CD4-positive, alpha-beta T cell treated with Interleukin-2 at 100 ng/mL for 4 hours (primary cell): ENCODE measurements at places on chromosomes 13 and 19.

DNA sequence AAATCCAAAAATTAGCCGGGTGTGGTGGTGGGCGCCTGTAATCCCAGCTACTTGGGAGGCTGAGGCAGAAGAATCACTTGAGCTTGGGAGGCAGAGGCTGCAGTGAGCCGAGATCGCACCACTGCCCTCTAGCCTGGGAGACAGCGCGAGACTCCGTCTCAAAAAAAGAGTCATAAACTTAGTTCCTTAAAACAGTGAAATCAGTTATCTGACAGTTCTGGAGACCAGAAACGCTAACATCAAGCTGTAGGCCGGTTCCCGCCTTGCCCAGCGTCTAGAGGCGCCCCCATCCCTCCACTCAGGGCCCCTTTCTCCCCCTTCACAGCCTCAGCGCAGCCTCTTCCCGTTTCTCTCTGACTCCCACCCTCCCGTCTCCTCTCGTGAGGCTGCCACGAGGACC lies 11.9 kb downstream of the ADAT3 start:
- no peak for DNase-seq

DNA sequence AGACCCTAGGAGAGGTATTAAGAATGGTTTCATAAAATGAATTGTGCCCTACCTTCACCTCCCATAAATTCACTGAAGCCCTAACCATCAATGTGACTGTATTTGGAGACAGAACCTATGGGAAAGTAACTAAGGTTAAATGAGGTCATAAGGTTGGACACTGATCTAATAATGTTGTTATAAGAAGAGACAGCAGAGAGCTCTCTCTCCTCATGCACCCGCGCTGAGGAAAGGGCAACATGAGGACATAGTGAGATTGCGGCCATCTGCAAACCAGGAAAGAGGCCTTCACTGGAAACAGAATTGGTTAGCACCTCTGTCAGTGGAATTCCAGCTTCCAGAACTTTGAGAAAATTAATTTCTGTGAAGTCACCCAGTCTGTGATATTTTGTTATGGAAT lies 1396.1 kb upstream of the MIR17HG start:
- no peak for DNase-seq

DNA sequence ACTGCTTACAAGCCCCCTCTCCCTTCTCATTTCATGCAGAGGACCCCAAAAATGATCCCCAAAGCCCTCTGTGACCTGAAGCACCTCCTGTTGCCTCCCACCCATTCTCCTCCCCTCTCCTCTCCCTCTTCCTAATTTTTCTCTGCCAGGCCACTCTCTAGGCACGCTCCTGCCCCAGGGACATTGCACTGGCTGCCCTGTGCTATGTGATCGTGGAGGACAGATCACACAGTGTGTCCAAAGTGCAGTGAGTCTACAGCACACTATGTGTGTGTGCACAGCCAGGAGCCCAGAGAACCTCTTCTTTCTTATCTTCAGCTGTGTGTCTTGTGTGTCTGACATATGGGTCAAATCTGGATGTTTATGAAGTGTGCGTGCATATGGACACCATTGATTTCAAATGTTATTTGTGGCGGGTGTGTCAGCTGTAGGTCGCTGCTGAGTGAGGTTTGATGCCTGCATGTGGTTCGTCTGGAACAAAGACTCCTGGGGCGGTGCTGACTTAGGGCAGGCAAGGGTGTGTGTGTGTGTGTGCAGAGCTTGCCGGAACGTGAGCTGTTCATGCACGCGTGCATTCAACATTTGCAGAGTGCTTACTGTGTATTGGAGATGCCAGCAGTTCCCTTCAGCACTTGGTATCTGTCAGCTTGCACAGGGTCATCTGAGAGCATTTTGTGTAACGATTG lies 2.1 kb upstream of the KLHL26 start:
- peak; percentile 10 for DNase-seq

GRCh38 chr19:18700501-18701249 lies 17.2 kb downstream of the CRTC1 start:
- peak; percentile 61 for DNase-seq

GRCh38 chr19:45473682-45474605 lies 6.1 kb downstream of the FOSB start:
- DNase-seq, result no peak

DNA sequence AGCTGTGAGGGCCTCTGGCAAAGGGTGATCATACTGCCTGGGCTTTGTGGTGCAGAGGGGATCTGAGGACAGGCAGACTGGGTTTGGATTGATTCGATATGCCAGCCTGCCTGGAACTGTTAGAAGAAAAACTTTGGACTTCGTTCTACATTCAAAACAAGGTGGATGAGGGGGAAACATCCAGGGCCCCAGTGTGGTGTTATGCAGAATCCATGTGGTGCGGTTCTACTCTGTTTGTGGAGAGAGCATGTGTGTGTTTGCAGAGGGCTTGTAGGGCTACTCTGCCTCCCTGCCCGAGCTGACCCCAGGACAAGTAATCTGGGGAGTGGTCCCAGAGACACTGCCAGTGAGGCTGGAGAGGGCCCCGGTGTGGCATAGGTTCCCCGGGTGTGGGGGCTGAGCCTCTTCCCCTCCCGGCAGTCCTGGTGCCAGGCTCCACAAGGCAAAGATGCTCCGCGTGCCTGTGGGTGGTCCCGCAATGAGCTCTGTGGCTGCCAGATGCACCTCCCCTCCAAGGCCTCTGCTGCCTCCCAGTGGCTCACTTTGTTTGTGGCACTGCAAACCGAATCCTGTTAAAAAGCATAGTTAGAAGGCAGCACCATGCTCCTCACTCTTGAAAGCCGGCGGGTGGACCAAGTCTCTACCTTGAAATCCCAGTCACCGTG lies 22.3 kb upstream of the TFDP1 start:
- peak; percentile 9 for DNase-seq

DNA sequence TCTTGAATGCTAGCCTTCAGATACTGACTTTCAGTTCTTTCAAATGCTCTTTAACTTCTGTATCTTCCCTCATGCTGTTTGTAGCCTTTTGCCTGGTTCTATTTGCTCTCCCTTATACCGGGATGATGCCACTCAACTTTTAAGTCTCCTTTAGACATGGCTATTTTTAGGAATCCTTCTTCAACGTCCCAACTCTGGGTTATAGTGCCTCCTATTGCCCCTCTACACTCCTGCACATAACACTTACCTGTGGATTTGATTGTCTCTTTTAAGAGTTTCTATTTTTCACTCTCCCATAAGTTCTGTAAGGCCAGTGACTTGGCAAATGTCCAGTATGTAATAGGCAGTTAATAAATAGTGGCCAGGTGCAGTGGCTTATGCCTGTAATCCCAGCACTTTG lies 343.0 kb downstream of the KLF5 start:
- DNase-seq, result no peak

- DNase-seq, result no peak
These were observed 460.6 kb downstream of the FGF14 start for GRCh38 chr13:101941095-101941783.

GRCh38 chr13:33262997-33263396 lies 22.6 kb downstream of the STARD13 start:
- no peak for DNase-seq

GRCh38 chr13:112178769-112179168 lies 111.8 kb downstream of the SOX1 start:
- no peak for DNase-seq

DNA sequence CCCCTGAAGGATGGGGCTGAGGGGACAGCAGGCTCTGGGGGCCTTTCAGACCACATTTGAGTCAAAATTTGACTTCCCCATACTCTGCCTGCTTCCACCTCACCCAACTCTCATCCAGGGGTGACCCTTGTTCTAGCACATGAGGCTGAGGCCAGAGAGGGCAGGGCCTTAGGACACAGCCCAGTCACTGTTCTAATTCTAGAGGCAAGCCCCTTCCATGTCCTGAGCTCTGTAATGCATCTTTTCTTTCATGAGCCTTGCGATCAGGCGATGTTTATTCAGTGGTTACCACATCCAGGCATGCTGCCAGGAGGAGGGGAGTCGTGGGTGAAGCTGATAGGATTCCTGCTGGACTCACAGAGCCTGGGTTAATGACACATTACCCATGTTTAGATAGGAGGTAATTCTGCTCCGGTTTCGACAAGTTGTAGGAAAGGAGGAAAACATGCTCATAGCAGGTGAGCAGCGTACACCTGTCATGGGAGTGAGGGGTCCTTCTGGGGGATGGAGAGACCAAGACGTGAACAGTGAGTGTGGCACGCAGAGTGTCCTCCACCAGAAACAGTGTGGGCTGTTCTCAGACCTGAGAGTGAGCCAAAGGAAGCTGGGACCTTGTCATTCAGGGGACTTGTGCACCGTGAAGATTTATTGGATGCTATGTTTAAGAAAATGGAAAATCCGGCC lies 9.3 kb downstream of the RPS9 start:
- DNase-seq, result no peak

DNA sequence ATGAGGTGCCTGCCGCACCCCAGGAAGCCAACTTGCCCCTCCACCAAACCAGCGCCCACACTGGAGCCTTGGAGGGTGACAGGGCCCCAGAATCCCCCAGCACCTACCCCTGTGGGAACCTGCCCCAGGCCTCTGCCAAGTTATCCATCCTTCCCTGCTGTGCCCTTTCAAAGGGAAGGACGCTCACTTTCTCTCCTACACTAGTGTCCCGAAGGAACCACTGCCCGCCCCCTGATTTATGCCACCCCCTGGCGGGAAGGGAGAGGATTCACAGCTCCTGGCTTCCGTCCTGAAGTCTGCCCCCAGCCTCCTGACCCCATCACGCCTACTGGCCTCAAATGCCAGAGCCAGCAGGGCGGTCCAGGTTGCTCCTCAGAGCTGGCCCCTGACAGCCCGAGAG lies 1.4 kb downstream of the EVI5L start:
- no peak for DNase-seq

DNA sequence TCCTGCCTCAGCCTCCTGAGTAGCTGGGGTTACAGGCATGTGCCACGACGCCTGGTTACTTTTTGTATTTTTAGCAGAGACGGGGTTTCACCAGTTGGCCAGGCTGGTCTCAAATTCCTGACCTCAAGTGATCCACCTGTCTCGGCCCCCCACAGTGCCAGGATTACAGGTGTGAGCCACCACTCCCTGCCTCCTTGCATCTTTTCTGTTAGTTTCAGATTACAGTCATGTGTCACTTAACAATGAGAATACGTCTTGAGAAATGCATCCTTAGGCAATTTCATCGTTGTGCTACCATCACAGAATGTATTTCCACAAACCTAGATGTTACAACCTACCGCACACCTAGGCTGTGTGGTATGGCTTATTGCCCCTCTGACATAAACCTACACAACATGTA lies 180.4 kb downstream of the TM9SF2 start:
- no peak for DNase-seq

GRCh38 chr19:16336571-16336970 lies 11.9 kb downstream of the KLF2 start:
- DNase-seq, result no peak

GRCh38 chr19:47379381-47379938 lies 30.3 kb downstream of the DHX34 start:
- no peak for DNase-seq

- DNase-seq, result no peak
These were observed 440.9 kb downstream of the TSHZ3 start for GRCh38 chr19:30908262-30908771.

DNA sequence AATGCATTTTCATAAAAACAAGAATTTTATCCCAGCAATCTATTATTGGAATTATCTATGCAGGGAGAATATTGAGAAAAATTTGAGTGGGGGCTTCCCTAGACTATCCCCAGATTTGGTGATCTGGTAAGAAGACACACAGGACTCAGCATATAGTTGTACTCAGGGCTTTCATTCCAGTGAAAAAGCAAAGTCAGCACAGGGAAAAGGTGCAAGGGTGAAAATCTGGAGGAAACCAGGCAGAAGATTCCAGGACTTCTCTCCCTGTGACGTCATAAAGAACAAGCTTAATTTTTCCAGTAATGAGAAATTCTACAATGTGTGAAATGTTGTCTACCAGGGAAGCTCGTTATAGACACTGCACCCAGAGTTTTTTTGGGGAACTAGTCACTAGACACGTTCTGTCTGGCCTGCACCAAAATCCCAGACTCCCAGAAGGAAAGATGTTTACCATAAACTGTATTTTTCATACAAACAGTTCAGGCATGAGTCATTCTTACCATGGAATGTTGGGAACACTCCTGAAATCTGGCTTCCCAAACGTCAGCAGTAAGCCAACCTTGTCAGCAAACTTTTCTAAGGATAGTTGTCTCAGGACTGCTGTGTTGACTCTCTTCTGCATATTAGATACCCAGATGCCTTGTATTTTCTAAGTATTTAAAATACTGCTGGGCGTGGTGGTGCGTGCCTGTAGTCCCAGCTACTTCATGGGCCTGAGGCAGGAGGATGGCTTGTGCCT lies 107.4 kb downstream of the DNAJC3 start:
- DNase-seq, result no peak

DNA sequence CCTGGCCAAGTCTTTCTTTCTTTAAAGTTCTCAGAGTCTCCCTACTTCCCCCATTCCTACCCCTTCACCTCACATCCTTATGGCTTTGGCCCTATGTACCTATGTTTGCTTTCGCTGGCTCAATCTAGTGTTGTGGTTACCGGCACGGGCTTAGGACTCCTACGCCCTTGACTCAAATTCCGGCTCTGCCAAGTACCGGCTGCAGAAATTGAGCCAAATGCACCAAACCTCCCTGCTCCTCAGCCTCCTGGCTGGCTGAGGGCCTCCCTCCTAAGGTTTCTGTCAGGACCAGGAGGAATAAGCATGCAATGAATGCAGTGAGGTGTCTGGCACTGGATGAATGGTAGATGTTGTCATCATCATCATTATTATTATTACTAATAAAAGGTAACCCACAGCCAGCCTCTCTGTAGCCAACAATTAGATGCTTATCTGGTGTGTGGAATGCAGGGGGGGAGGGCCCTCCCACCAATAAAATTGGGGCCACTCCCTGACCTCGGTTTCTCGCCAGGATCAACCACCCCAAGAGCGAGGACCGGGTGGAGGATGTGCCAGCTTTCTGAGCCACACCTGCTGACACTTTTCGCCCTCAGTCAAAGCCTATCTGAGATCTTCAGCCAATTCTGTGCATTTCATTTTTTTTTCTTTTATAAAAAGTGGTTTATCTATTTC lies 20.7 kb downstream of the KLK5 start:
- no peak for DNase-seq

GRCh38 chr13:31870511-31870910 lies 131.2 kb downstream of the RXFP2 start:
- DNase-seq, result no peak

DNA sequence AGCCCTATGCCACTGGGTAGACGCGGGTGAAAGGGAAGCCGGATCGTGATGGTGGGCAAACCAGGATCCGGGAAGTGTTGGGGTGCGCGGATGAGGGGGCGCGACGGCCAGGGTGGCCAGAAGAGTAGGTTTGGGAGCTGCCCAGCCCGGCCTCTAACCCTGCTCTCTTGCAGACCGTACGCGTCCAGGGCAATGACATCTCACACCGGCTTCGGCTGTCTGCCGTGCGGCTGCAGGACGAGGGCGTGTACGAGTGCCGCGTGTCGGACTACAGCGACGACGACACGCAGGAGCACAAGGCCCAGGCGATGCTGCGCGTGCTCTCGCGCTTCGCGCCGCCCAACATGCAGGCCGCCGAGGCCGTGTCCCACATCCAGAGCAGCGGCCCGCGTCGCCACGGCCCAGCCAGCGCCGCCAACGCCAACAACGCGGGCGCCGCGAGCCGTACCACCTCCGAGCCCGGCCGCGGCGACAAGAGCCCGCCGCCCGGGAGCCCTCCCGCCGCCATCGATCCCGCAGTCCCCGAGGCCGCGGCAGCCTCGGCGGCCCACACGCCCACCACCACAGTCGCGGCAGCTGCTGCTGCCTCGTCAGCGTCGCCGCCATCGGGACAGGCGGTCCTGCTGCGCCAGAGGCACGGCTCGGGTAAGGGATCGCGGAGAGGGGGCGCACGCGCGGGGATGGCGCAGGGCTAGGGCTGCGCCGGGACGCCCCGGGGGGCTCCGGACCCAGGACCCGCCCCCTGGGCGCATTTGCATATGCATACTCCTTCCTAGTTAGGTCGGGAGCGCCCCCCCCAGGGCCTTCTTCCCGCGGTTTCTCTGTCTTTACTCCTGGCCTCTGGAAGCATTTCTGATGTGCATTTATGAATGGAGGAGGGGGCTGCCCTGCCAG lies 4.1 kb downstream of the VSTM2B start:
- no peak for DNase-seq
